CD4-positive, alpha-beta memory T cell (primary cell): ENCODE measurements at places on chromosomes 6 and 20.

DNA sequence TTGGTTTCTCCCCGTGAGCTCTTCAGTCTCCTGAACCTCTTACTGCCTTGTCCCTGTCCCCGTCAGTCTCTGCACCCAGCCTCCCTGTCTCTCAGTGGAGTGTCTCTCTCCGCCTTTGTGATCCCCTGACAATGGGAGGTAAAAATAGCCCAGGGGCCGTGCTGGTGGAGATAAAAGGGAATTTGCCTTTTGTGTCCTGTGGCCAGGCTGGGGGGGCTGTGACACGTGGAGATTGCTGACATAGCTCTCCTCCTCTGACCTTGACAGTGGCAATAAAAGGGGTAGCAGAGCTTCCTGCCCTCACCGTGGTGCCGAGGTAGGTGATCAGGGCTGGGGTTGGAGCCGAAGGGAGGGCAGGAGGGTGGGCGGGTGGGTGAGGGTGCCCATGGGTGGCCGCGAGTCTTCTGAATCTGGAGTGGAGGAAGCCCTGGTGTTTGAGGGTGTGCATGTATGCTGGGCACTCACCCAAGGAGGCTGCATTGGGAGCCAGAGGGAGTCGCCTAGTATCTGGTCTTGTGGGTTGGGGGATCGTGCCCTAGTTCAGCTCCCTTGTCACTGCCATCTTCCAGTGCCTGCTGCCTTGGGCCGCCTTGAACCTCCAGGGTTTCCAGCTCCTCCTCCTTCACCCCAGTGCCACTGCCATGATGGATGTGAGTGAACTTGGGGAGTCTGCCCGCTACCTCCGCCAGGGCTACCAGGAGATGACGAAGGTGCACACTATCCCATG lies 21.9 kb downstream of the MYH7B start:
- DNase-seq = no peak

DNA sequence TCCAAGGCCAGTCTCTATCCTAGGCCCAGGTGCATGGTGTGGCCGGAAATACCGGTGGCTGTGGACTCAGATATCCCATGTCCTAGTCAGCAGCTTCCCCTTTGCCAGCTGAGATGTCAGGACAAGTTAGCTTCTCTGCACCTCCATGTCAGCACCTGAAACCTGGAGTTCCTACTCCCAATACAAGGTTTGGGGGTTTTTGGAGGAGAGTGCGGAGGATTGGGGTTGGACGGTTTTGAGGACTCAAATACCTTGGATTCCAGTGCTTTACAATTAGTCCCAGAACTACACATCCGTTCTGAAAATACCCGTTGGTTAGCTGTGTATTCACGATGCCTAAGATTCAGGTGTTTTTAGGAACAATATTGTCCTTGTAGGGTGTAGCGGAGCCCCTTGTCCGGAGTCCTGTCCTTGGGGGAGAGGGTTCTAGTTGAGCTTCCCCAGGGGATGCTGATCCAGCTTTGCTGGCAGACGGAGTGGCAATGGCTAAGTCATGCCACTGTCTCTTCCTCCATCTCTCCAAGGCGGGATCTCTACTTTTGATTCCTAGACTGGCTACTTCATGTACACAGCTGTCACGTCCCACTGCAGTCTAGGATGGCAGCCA lies 45.0 kb downstream of the ADNP start:
- no peak for DNase-seq

DNA sequence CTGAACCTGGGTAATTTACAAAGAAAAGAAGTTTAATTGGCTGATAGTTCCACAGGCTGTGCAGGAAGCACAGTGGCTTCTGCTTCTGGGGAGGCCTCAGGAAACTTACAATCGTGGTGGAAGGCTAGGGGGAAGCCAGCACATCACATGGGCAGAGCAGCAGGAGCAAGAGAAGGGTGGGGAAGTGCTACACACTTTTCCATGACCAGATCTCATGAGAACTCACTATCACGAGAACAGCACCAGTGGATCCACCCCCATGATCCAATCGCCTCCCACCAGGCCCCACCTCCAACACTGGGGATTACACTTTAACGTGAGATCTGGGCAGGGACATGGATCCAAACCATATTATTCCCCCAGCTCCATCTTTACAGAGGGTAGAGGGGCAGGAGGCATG lies 166.4 kb downstream of the NFATC2 start:
- no peak for DNase-seq

DNA sequence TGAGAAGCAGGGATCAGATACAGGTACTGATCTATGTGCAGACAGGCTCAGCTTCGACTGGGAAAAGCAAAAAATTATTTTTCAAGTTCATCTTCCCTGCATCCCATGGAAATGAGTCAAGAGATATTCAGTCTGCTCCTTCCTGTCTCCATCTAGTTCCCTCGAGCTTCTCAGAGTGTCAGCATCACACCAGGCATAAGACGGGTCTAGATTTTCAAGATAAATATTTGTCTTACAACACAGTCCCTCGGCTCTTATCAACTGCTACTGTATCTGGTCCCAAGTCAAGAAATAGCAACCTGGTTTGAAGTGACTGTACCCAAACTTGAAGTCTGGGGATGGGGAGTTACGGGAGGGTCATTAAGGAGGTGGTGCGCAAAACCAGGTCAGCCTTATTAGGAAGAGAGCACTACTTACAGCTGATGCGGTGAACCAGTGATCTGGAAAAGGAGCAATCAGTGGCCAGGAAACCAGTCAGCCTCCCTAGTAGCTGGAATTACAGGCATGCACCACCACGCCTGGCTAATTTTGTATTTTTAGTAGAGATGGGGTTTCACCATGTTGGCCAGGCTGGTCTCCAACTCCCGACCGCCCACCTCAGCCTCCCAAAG lies 29.7 kb downstream of the ZMYND8 start:
- no peak for DNase-seq

DNA sequence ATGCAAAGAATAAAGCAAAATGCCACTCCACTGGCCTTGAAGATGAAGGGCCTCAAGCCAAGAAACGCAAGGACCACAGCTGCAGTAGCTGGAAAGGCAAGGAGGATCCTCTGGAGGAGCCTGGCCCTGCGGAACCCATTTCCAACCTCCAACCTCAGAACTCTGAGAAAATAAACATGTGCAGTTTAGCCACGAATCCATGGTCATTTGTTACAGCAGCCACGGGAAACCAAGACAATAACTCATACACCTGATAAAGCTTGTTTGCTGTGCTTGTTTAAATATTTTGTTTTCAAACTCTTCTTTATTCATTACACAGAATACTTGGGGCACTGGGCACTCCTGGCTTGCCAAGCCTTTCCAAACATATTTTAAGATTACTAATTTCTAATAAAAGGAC lies 10.4 kb downstream of the SERPINB6 start:
- DNase-seq = no peak

DNA sequence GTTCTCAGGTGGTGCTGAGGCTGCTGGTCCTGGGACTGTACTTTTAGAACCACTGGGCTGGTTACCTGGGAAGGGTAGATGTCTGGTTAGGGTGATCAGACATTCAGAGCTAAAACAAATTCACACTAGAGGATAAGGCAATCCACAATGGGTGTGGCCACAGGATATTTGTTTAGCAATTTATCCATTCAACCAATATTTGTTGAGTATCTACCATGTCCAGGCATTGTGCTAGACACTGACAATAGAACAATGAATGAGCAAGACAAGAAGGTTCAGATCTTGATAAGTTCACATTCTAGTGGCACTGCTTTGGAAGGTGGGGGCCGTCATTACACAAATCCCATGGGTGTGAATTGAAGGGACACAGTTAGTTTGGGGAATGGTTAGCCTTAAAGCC lies 131.7 kb downstream of the BCAS1 start:
- no peak for DNase-seq
